Stimulated activated CD8-positive, alpha-beta memory T cell treated with anti-CD3 and anti-CD28 coated beads, Interleukin-4, amount 100 ng/mL, for 24 hours (primary cell): ENCODE measurements at places on chromosomes 2 and 18.

GRCh38 chr2:115910270-115910669 is 1467.8 kb downstream of the DPP10 start:
- no peak for DNase-seq

- DNase-seq, result no peak
Measured at GRCh38 chr2:195319548-195320412, 337.2 kb upstream of the SLC39A10 start.

- no peak for DNase-seq
Measured at GRCh38 chr2:54387059-54387991, 68.8 kb upstream of the SPTBN1 start.

- no peak for DNase-seq
Measured at GRCh38 chr18:48409591-48410094, 460 bp upstream of the ZBTB7C start.

GRCh38 chr2:5175231-5175630 is 517.0 kb upstream of the SOX11 start:
- no peak for DNase-seq

DNA sequence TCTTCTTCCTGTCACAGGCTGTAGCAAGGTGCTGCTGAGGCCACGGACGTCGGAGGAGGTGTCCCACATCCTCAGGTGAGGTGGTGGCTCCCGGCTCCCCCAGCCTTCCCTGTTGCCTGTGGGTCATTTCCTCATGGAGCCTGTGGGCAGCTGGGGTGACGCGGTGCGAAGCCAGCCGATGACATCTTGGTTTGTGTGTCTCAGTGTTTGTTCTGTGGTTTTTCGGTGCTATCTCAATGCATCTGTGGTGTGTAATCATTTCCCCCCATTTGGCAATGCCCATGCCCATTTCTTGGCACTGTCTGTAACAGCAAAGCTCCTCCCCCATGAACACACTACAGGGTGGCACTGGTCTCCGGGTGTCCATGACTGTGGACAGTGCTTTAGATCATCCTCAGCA is 6.6 kb downstream of the D2HGDH start:
- no peak for DNase-seq

- no peak for DNase-seq
Measured at GRCh38 chr18:55354795-55355194, 233.2 kb downstream of the TCF4 start.

GRCh38 chr2:15919716-15920434 is 20.5 kb upstream of the MYCN start:
- no peak for DNase-seq

DNA sequence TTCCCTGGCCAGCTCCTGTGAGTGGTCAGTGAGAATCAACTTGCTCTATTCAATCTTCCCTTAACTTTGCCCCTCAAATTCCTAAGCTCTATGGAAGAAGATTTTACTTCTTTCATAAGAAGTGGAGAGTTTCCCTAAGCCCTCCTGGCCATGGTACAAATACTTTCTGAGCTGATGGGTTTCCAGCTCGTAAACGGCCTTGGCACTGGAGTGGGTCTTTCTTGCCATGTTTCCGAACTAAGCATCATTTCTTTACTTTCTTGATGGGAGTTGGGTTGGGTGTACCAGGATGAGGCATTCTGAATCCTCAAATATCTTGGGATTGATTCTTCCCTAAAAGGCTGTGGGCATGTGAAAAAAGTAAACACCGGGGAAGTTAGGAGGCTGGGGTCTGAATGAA is 72.5 kb downstream of the ACKR3 start:
- no peak for DNase-seq
